ENCODE measurements at places on chromosomes 6 and 20.

DNA sequence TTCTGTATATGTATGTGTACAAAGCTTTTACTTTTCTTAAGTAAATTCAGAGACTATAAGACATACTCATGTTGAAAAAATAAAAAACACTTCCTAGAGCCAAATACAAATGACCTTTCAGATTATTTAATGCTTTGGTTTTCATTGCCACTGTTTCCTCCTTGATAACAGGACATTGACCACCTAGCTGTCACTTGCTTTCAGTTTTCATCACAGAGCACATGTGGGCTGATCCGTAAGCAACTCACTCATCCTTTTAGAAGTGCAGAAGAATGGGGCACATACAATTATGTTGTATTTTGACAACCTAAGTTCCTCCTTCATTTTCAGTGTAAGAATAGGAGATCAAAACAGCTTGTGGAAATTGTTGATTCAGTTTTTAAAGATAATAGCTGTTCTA, 6.2 kb downstream of the ZBTB2 start:
- no peak for DNase-seq

GRCh38 chr6:89302195-89302770, 12.8 kb downstream of the GABRR2 start:
- no peak for DNase-seq

DNA sequence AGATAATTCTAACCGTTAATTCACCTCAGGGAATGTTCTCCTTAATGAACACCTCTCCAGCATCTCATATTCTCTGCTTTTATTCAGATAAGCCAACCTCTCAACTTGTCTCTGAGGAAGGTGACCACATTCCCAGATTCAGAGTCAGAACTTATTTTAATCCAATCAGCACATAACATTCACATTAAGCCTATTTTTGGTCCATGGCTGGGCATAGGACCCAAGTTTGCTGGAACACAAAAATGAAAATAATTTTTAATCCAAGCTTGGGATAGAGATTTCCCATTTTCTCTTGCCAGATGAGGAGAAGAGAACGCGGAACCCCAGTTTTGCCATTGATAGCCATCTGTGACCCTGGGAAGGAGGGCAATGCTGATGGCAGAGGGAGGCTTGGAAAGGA, 126.5 kb downstream of the FRK start:
- no peak for DNase-seq

- DNase-seq = no peak
Measured at GRCh38 chr6:52547647-52548352, 29.1 kb downstream of the TRAM2 start.

All from stimulated activated CD8-positive, alpha-beta memory T cell treated with anti-CD3 and anti-CD28 coated beads, Interleukin-4, amount 100 ng/mL, for 1 hour (primary cell).